ENCODE measurements at places on chromosomes 7 and 10.

GRCh38 chr10:383519-383918 is 248.3 kb downstream of the ZMYND11 start:
- DNase-seq, result no peak

- no peak for DNase-seq
Observed at GRCh38 chr7:47153576-47153975, 428.3 kb downstream of the TNS3 start.

- peak; percentile 68 for DNase-seq
Observed at GRCh38 chr10:124032971-124033886, 60.2 kb downstream of the CHST15 start.

DNA sequence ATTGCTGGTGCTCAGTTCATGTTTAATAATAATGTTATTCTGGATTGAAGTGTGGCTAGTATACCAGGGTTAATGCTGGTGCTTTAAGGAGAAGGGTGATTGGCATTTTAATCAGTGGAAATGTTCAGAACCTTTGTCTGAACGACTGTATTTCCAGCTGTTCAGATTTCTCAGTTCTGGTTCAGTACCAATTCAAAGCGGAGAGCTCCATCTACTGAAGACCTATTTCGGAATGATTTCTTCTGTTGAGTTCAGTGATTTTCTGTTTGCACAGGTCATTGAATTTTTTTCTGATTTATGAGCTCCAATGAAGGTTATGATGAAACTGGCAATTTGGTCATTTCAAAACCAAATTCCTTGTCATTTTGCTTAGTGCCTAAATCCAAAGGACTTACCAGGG is 160.1 kb downstream of the EXOC4 start:
- DNase-seq, result no peak

DNA sequence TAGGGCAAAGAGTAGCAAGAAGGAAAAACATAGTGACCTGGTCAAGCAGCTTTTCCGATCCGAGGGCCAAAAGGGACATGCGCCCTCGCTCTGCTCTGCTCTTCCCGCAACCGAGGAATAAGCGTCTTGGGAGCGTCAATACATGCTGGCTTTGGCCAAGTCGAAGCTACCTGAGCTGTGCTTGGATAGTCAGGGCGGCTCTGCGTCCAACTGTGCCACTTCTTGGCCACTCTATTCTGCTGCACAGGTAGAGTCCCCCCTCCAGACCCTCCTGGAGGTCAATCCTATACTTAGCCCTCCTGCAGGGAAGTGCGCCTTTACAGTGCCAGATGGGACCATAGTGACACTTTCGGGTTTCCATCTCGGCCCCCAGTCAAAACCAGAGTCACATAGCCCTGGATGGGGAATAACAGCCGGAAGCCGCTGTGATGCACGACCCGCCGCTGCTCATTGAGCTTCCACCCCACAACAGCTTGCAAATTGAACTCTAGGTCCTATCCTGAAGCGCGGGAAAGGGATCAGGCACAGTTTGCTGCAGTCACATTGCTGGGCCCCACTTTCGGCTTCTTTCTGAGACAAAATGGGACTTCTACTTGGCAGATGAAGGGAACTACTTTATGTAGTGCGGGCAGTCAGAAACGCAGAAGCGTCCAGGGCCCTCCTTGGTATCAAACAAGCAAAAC is 1.1 kb upstream of the HPSE2 start:
- DNase-seq, result no peak

Data from endothelial cell of umbilical vein (primary cell).